ENCODE measurements at places on chromosomes 5 and 9.

GRCh38 chr5:96690861-96691260, 28.7 kb downstream of the CAST start:
- no peak for DNase-seq

DNA sequence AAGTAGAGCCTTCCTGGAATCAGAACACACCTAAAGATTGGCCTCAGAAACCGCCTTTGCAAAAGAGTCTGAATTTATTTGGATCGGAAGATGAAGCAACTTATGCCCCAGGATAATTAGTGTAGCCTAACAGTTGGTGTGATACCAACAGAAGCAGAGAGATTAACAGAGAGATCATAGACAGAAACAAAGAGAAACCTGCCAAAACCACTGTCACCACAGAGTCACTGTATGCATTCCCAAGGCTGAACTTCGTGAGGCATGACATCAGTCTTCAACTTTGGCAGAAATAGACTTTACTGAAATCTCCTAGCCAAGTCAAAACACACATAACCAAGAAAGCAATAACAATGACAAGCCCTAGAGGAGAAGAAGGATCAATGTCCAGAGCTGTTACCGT, 361.8 kb downstream of the ELAVL2 start:
- no peak for DNase-seq

DNA sequence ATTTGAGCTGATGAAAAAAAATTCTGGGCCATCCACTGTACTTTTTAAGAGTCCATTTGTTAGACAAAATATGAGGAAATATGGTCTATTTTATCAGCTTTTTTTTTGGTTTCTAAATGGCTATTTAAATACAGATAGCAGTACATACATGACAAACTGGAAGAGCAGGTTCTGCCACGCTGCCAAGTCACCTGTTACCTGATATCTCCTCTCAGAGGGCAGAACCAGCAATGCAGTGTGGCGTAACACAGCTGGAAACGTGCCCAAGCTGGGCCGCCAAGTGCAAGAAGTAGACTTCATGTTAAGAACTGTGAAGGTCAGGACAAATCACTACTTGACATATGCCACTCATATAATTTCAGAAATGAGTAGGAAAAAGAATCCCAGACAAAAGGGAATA, 8.1 kb downstream of the MCIDAS start:
- DNase-seq, result no peak

DNA sequence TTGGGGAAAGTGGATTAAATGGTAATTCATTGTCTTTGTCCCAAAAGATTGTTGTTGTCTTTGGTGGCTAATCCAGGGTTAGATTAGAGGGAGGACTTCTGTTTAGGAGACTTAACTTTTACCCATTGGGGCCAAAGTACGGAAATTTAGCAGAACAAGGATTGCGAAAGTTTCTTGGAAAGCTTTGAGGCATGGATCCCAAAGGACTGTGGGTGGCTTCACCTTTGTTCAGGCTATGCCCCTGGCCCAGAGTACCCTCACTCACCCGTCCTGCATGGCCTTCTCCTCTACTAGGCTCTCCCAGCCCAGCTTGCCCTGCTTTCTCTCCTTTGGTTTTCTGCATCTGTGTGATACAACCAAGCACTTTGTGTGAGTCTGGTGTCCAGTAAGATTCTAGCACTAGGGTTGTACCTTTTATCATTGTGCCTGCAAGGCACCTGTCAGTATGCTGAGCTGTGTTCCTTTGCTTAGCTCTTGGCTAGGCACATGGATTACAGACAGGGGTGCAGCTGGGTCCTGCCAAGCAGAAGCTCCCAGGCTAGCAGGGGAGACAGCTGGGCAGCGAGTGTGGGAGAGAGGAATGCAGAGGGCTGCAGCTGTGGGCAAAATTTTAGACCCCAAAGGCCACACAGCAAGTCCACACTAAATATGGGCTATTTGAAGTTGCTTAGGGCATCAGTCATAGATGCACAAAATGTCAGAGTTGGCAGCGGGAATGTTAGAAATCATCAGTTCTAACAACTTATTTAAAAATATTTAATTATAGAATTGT, 3.2 kb downstream of the PPARGC1B start:
- DNase-seq, result no peak

DNA sequence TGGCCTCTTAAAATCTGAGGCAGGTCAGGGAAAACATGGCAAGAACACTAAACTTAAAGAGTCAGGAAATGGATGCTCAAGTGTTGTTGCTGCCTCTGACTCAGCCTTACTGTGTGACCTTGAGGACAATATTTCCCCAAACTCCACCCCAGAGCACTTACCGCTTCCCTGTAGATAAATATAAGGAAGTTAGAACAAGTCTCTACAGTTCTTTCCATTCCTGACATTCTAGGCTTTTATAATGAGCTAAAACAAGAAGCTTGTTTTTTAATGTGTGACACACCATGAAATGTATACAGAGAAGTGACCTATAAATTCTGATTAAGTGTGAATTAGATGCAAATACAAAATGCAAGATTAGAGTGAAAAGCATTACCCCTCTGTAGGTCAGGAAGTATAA, 129.3 kb downstream of the GRIA1 start:
- no peak for DNase-seq

DNA sequence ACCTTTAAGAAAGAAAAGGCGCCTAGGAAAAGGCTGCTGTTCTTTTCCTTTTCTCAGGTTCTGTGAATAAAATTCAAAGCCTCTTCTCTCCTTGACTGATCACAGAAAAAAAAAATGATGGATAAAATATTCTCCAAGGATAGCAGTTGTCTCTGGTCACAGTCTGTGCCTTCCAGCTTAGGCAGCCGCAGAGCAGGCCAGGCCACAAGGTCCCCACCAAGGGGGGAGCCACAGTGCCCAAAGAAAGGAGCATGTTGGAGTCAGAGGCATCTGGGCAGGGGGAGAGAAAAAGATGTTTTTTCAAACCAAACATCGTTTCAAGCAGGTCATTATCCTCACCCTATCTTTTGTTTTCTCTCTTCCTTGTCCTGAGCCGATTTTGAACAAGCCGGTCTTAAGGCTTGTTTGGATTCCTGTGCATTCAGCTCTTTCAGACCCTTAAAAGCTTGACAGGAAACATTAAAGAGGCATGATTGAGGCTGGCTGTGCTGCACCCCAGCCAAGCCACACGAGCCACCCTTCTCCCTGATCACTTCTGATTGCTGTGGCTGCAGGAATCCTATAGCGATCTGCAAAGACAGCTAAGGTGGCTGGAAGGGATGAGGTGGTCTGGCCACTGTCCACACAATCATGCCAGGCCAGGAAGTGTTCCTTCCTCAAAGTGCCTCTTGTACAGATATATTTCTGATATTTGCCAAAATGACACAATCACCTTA, 284.6 kb upstream of the TLE4 start:
- no peak for DNase-seq

DNA sequence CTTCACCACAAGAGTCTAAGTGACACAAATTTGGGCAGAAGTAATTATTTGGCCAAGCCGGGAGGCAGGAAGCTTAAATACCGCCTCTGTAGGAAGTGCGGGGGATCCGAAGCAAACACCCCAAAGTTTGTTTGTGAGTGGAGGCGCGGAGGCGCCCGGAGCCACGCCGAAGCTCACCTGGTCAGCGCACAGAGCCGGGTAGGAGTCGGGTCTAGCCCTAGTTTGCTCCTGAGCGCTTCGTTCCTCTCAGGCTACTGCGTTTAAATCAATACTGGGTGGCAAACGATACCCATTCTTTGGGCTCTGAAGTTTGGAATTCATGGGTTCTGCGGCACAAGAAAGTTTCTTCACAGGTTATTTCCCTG, 855 bp downstream of the MCC start:
- no peak for DNase-seq

DNA sequence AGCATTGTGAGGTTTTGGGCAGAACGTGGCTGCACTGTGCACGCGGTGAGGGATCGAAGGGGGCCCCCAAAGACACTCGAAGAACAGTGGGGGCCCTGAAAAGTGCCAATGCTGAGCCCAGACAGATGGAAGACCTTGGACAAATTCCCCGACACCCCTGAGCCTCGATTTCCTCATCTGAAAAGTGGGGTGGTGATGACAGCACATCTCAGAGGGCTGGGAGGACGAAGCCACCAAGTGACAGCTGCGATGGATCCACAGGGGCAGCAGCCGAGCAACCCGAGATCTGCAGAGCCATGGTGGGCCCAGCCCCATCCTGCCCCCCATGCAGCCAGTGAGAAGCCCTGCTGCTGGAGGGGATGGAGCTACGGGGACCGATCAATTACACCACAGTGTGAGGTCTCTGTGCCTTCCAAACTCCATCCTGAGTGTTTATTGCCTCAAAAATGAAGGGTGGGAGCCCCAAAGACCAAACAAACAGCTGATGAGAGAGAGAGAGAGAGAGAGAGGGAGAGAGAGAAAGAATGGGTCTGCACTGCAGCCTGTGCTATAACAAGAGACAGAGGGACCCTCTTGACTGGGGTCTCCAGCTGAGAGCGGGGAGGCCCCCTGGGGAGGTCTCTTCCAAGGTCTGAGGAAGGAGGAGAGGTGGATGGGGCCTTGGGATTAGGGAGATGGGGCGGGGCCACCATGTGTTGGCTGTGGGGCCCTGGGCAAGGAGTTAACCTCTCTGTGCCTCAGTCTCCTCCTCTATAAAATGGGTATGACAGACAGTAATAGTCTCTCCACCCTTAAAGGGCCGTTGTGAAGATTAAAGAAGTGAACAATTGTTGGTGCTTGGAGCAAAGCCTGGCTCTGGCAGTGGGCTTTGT, 134.4 kb upstream of the IER5L start:
- DNase-seq, result no peak

DNA sequence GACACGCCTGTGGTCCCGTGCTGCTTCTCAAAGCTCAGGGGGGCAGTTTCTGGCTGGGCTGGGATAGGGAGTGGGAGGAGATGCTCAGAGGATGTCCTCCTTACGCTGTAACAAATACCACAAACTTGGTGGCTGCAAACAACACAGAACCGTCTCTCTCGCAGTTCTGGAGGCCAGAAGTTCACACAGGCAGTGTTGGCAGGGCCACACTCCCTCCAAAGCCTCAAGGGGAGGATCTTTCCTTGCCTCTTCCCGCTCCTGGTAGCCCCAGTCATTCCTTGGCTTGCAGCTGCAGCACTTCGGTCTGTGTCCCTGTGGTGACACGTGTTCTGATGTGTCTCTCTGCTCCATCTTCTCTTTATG, 10.4 kb upstream of the ORM1 start:
- no peak for DNase-seq

GRCh38 chr9:90024823-90025222, 420.0 kb downstream of the GADD45G start:
- no peak for DNase-seq

- DNase-seq, result no peak
Measured at GRCh38 chr5:54703133-54703532, 185.6 kb downstream of the SNX18 start.

GRCh38 chr5:33241802-33242201, 199.0 kb upstream of the TARS1 start:
- DNase-seq, result no peak

- DNase-seq, result no peak
Measured at GRCh38 chr5:177535125-177535524, 18.4 kb upstream of the DDX41 start.

DNA sequence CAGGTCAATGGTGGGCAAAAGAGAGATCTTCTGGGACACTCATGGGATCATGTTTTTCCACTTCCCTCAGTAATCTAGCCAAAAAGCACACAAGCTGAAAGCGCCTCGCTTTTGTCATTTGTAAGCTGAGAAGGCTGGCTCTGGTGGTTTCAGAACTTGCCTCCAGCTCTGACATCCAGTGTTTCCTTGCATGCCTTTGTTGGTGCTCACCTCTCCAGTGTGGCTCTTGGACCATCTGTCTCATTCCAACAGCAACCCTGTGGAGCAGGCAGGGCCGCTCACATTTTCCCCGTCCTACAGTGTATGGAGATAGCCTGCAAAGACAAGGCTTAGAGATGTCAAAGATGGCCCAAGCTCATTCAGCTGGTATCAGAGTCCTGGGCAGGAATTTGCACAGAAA, 160.8 kb upstream of the KLF4 start:
- no peak for DNase-seq

- DNase-seq, result no peak
Measured at GRCh38 chr5:89546657-89547056, 663.7 kb upstream of the MEF2C start.

- DNase-seq, result no peak
Measured at GRCh38 chr9:91458906-91459305, 35.3 kb upstream of the NFIL3 start.

- no peak for DNase-seq
Measured at GRCh38 chr5:54009828-54010227, 300.5 kb downstream of the ARL15 start.

DNA sequence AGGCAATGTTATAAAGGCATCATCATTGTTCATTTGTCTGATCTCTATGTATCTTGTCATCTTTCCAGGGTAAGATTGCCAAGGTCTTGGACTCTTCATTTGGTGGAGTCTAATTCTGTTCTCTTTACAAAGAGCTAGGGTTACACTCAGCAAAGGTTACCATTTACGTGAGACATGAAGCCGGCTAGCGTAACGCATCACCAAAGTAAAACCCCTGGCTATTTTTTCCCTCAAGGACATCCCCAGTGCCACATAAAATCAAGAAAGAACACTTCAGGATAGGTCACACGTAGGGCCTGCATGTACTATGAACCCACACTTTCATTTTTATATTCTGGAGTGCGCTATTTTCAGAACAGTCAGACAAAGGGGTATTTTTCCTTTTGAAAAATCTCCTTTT, 20.0 kb upstream of the MYOT start:
- no peak for DNase-seq

- DNase-seq, result no peak
Measured at GRCh38 chr9:125763394-125763801, 16.2 kb downstream of the PBX3 start.

DNA sequence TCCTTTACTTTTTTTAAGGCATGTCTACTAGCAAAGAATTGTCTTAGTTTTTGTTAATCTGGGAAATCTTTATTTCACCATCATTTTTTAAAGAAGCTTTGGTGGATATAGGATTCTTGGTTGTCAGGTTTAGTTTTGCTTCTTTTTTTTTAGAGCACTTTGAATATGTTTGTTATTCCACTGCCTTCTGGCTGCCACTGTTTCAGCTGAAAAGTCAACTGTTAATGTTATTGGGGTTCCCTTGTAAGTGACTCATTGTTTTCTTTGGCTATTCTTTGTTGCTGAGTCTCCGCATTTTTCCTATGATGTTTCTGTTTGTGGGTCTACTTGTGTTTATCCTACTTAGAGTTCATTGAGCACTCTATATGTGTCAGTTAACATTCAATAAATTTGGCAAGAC, 44.4 kb downstream of the PHAX start:
- DNase-seq, result no peak

- no peak for DNase-seq
Measured at GRCh38 chr5:135304352-135305221, 94.4 kb downstream of the MACROH2A1 start.

DNA sequence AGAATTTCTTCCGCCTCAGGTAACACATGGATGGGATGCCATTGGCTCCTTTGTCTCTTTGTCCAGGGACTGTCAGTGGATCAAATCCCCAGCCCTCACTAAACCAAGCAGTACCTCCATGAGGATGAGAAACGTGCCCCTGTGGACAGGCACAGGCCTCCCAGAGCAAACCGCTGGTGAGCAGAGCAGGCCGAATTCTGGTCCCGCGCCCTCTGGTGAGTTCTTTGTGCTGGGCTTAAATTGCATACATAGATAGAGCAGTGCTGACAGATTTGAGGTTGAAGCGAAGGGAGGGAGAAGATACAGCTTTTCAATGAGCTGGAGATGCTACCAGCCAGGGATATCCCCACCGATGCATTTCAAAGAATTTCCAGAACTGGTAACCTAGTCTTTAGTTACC, 143.8 kb downstream of the HSD17B3 start:
- no peak for DNase-seq
